C1 segment of cervical spinal cord (tissue), 14 donors: ENCODE measurements at places on chromosomes 3 and 15.

DNA sequence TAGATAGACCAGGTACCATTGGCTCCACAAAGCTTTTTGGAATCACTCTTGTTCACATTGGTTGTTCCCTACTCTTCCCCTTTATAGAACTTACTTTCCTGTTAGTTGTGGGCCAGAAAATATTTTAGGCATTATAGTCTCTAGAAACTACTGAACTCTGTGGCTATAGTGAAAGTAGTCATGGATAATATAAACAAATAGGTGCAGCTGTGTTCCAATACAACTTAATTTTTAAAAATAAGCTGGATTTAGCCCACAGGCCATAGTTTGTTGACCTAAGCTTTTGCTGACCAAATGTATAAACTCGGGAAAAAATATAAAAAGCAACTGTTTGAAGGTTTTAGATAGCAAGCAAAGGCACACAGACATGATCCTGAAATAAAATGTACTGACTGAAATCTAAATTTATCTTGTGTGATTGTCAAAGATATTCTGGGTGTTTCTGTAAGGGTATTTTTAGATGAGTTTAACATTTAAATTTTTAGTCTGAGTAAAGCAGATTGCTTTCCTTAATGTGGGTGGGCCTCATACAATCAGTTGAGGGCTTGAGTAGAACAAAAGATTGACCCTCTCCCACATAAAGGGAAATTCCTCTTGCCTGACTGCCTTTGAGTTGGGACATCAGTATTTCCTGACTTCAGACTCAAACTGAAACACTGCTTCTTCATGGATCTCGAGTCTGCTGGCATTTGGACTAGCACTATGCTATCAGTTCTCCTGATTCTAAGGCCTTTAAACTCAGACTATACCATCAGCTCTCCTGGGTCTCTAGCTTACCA is 13.2 kb downstream of the IQCB1 start:
- DNase-seq: no peak

DNA sequence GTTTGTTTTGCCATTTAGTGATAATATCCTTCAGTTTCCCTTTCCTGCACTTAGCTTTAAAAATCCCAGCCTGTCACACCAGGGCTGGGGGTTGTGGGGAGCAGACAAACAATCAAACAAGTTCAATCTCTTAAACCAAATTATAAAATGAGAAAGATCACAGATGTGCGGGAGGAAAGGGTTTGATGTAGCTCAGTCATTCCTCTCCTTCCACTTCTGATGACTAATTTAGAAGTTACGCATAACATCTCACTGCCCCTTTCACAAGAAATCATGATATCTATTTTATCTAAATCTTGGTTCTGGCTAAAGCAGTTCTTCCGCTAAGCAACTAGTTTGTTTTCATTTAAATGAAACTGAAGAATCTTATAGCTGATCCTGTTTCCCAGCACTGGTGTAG is 34.1 kb upstream of the ATG7 start:
- DNase-seq: no peak

DNA sequence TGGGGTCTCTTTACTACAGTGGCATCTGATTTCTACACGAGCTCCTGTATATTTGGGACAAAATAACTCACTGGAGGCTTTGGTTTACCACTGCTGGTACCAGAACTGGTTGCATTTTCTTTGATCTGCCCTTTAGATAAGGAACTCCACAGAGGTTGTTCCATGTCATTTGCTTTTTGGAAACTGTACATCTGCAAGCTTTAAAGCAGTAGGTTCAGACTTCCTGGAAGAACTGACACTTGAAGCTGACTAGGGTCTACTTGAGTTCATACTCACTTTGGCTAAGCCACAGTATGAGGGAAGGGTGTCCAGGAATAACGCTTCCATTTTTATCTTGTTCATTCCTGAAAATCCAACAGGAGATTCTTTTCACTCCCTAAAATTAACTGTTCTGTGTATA is 86.4 kb downstream of the WWTR1 start:
- no peak for DNase-seq

DNA sequence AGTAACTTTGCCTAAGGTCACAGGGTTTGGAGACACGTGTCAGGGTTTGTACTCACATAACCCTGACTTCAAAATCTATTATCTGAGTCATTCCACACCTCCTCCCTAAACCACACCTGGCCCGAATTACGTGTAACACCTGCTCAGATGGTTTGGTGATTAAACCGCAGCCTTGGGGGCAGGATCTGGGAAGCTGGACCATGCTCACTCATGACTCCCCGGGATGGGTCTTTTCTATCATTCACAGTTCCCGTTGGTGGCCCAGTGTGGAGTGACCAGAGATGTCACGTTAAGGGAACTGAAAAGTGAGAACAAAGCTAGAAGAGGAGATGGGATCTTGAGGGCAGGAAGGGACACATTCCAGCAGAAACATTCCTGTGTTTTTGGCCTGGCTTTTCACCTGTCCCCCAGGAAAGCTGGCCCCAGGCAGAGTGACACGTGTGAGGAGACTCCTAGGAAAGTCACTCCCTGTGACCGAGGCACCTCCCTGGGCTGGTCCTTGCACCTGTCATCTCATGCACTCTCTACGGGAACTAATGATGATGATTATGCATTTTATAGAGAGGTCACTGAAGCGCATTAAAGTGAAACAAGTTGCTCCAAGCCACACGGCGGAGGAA is 75.4 kb upstream of the POMGNT2 start:
- no peak for DNase-seq

- no peak for DNase-seq
Observed at GRCh38 chr15:69673291-69673881, 220.8 kb downstream of the RPLP1 start.

DNA sequence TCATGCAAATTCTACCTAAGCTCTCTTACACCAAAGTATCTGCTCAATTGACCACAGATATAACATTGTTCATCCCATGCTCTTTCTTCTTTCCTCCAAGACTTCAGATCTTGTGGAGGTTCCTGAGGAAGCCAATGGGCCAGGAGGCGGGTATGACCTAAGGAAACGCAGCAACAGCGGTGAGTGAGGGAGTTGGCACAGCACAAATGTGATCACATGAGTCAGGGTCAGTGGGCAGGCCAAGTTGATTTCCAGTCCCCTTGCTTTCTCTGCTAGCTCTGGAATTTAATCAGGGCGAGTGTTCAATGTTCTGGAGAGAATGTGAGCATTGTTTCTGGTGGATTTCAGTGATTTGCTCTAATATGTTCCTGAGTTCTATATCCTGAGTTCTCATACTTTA is 112.7 kb downstream of the STAC start:
- DNase-seq: no peak

DNA sequence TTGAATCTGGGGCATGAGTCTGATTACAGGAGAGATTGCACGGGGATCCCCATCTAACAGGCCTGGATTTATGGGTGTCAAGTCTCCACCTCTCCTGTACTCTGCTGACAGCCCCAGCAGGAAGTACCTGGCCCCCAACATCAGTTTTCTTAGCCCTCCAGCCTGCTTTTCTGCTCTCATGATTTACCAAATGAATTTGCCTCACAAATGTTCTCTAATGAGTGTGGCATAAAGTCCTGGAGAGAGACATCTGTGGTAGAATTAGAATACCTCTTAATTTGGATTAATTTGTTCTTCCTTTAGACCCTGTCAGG is 60.1 kb downstream of the FNDC3B start:
- DNase-seq: no peak

- DNase-seq: no peak
Observed at GRCh38 chr3:108150200-108150599, 59.4 kb upstream of the CD47 start.

DNA sequence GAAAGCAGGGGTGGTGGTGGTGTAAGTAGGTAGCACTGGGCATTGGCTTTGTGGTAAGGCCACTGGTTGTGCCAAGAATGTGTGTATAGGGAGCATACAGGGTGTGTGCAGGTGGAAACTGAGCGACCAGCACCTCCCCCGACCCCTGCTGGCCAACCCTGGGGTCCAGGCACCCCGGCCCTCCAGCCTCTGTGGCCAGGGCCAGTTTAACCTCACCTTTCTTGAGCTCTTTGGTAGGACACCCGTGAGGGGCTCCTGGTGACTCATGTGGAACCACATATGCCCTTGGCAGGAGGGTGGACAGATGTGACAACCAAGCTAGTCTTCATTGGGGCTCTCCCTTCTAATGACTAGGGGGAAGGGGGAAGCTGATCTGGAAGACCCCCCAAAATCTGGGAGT is 19.5 kb downstream of the SHF start:
- no peak for DNase-seq

DNA sequence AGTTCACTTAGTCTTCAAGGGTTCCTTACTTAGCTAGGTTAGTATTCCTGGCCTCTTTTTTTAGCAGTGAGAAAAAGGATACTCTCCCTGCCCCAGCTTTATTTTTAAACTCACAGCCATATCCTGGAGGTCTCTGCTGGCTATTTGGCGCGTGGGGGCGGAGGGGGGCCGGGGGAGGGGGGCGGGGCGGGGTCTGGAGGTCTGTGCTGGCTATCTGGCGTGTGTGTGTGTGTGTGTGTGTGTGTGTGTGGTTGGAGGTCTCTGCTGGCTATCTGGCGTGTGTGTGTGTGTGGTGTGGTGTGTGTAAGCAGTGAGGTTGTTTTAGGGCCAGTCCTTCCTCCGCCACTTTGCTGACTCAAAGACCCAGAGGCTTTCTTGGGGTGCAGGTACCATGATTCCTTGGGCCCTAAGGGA is 579 bp upstream of the PLAAT1 start:
- no peak for DNase-seq
